ENCODE measurements at places on chromosomes 6 and 20.

DNA sequence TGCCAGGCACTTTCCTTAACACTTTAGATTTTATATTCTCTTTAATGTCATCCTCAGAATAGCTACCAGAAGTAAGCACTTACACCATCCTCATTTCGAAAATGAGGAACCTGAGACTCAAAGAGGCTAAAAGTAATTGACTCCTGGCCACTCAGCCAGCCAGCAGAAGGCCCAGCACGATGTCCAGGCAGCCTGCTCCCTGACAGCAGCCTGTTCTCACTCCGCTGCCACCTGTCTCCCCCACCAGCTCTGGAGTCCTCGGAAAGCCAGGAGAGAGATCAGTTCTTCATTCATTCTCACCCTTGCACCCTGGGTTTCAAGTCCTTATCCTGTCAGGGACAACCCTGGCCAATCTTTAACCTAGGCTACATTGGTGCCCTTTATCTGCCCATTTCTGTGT, 174.0 kb downstream of the SASH1 start:
- no peak for DNase-seq

DNA sequence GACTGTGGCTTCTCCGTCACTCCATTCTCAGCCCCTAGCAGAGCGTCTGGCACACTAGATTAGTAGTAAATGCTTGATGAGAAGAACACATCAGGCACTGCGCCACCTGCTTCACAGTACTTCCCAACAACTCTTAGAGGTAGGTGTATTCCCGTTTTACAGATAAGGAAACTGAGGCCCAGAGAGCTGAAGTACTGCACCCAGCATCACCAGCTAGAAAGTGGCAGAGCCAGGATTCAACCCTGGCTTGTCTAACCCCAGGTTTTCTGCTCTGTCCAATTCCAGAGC, 3.5 kb downstream of the PRND start:
- DNase-seq: no peak

- DNase-seq: no peak
These were observed 61.2 kb downstream of the GFOD1 start for GRCh38 chr6:13425943-13426931.

GRCh38 chr6:142902636-142903053, 42.3 kb downstream of the HIVEP2 start:
- peak; percentile 98 for DNase-seq

GRCh38 chr6:34056305-34057108, 89.4 kb downstream of the GRM4 start:
- peak; percentile 12 for DNase-seq

- peak; percentile 40 for DNase-seq
These were observed 37.6 kb downstream of the HTR1B start for GRCh38 chr6:77425671-77426070.

- no peak for DNase-seq
These were observed 127.0 kb downstream of the PACRG start for GRCh38 chr6:162854734-162855191.
